ENCODE measurements at places on chromosomes 11 and 22. TPM values are rescaled to one million over a fixed set of nuclear protein-coding genes. Genes with fewer than 3 reads are reported as not detected.

GRCh38 chr11:124672536-124673215 is 863 bp downstream of the SIAE start:
- H3K36me3 ChIP-seq, result no peaks in the 10 kb centered on the region
- peaks cover 7% of the 10 kb centered on the region for H3K4me1 ChIP-seq
- H3K4me3 ChIP-seq, result peak overlapping the region; percentile 96
- H3K27me3 ChIP-seq, result no peaks in the 10 kb centered on the region
- no peak for DNase-seq

DNA sequence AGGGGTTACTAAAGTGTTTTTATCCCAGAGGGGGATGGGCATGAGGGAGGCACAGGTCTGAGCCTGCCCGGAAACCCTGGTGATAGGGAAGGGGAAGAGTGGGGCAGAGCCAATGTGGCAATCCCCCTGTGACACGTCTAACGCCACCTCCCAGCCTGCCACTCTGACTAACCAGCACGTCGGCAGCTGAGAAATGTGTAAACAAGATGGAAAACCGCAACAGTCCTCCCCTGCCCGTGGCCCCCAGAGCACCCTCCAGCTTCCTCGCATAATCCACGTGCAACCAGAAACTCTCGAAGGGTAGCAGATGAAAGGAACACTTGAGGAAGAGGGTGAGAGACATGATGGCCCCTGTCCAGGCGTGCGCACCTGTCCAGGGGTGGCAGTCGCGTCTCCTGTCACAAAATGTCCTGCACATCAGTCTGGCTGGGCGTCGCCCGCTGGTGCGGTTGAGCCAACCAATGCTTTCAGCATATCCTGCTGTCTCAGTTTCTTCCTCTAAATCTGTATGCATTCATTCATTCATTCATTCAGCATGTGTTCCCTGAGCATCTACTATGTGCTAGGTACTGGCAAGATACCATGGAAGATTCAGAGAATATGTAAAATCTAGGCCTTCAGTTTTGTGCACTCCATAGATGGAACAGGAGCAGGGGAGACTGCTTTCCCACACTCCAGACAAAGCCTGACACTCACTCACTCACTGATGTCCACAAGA is 4.5 kb downstream of the TMPRSS4 start:
- no peak overlapping the region for H3K4me3 ChIP-seq
- H3K4me1 ChIP-seq, result no peaks in the 10 kb centered on the region
- no peak for DNase-seq
- H3K36me3 ChIP-seq, result no peaks in the 10 kb centered on the region
- no peak overlapping the region for H3K27ac ChIP-seq

GRCh38 chr11:106670069-106670468 is 348.2 kb downstream of the GUCY1A2 start:
- no peak overlapping the region for H3K4me3 ChIP-seq
- H3K4me1 ChIP-seq, result no peaks in the 10 kb centered on the region
- DNase-seq, result no peak

Gene CKAP5
- total RNA-seq, result 121 TPM

Gene PRCP
- total RNA-seq, result 20.6 TPM

DNA sequence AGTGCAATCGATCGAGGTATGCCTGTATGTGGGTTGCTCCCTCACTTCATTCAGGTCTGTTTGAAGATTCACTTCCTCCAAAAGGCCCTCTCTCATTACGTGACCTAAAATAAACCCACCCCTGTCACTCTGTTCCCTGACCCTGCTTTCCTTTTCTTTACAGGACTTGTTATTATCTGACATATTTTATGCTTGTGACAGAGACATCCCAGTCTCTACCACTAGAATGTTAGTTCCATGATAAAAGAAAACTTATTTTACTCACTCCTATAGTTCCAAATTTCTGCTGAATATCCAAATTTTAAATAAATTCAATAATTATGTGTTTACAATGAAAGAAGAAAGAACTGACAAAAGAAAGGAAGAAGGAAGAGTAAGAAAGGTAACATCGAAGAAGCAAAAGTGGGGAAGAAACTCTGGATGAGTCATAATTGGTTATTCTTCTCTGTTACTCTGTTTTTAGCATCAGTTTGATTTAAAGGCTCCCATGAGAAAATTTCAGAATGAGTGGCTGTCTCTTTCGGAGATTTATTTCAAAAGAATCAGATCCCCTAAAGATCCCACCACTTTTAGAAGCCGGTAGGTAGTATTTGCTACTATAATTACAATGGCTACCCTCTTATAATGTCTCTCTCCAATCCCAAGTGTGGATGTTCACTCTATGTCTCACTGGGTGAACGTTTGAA is 33.5 kb downstream of the ENTHD1 start:
- H3K4me1 ChIP-seq, result peaks cover 19% of the 10 kb centered on the region
- H3K27me3 ChIP-seq, result no peaks in the 10 kb centered on the region
- H3K4me3 ChIP-seq, result peak overlapping the region; percentile 44

Gene VPREB3
- total RNA-seq, result 25.7 TPM

Gene OR52E8
- total RNA-seq, result not detected

Gene SSH3
- total RNA-seq, result 0.80 TPM

Gene HEPACAM
- not detected for total RNA-seq

Gene C11orf91
- 0.35 TPM for total RNA-seq

Data from GM12878 (cell line).